Upper lobe of left lung (tissue), 6 donors: ENCODE measurements at places on chromosomes 3 and 15. TPM values are rescaled to one million over a fixed set of nuclear protein-coding genes. Genes with fewer than 3 reads are reported as not detected.

DNA sequence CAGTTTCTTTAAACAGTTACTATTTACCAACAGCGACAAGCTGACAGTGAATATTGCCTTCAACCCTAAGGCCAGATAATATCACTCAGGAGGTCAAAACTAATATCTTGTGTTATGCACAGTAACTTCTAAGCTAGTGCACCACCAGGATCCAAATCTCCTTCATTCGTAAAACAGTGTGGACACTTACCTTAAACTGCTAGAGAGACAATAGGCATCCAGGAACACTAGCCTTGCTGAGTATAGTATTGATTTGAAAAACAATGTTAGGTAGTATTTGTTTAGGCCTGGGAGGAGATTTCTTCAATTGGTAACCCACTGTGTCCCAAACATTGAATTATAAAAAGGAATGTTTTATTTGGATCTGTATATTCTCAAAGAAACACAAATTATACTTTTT lies 707.9 kb upstream of the UBE2E2 start:
- H3K4me1 ChIP-seq: no peaks in the 10 kb centered on the region
- no peak overlapping the region for H3K4me3 ChIP-seq
- DNase-seq: no peak
- no peaks in the 10 kb centered on the region for H3K27me3 ChIP-seq
- H3K36me3 ChIP-seq: no peaks in the 10 kb centered on the region

- no peaks in the 10 kb centered on the region for H3K36me3 ChIP-seq
- DNase-seq: no peak
- H3K27ac ChIP-seq: no peak overlapping the region
- no peaks in the 10 kb centered on the region for H3K27me3 ChIP-seq
- no peak overlapping the region for H3K4me3 ChIP-seq
- no peaks in the 10 kb centered on the region for H3K4me1 ChIP-seq
Observed at GRCh38 chr3:53585627-53586026, 91.2 kb downstream of the CACNA1D start.

GRCh38 chr3:4855676-4856075 lies 123.6 kb upstream of the BHLHE40 start:
- no peaks in the 10 kb centered on the region for H3K36me3 ChIP-seq
- H3K4me3 ChIP-seq: no peak overlapping the region
- no peaks in the 10 kb centered on the region for H3K27me3 ChIP-seq
- peak; percentile 33 for DNase-seq
- no peaks in the 10 kb centered on the region for H3K4me1 ChIP-seq

DNA sequence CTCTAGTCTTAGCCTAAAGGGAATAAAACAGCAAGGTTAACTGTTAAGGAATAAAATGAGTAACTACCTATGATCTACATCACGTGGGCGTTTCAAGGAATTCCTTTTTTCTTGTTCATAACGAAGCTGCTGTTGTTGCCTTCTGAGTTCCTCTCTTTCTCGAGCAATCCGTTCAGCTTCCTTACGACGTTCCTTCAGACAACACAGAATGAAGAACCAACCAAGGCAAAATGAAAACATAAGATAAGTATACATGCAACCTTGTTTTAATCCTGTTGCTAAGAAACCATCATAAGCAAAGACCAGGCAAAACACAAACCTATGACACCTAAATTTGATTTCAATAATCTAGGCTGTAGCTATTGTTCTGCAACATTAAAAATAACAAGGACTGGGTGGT lies 44.1 kb downstream of the SLTM start:
- no peak for DNase-seq
- H3K4me1 ChIP-seq: no peaks in the 10 kb centered on the region
- H3K27ac ChIP-seq: peak overlapping the region; percentile 16
- no peaks in the 10 kb centered on the region for H3K27me3 ChIP-seq
- no peak overlapping the region for H3K4me3 ChIP-seq
- peaks cover 76% of the 10 kb centered on the region for H3K36me3 ChIP-seq

- no peaks in the 10 kb centered on the region for H3K27me3 ChIP-seq
- H3K4me1 ChIP-seq: no peaks in the 10 kb centered on the region
- no peak for DNase-seq
- H3K4me3 ChIP-seq: no peak overlapping the region
- no peak overlapping the region for H3K27ac ChIP-seq
Observed at GRCh38 chr3:72579581-72580245, 268.5 kb downstream of the SHQ1 start.

DNA sequence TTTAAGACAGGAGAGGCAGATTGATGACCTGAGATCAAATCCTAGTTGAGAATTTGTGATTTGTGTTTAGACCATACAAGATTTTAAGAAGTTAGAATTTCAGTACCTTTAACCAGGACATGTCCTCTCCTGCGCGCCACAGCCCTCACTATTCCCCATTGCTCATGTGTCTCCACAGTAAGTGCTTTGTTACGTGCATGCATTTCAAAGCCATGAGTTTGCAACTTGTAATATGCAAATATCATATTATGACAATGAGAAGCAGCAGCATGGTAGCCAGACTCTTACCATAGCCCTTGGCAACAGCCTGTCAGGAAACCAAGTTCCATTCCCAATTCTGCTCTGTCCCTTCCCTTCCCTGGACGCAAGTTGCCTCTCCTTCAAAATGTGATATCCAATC lies 73.3 kb upstream of the ATP13A5 start:
- H3K4me1 ChIP-seq: no peaks in the 10 kb centered on the region
- no peak overlapping the region for H3K27ac ChIP-seq
- H3K27me3 ChIP-seq: no peaks in the 10 kb centered on the region
- no peak overlapping the region for H3K4me3 ChIP-seq

DNA sequence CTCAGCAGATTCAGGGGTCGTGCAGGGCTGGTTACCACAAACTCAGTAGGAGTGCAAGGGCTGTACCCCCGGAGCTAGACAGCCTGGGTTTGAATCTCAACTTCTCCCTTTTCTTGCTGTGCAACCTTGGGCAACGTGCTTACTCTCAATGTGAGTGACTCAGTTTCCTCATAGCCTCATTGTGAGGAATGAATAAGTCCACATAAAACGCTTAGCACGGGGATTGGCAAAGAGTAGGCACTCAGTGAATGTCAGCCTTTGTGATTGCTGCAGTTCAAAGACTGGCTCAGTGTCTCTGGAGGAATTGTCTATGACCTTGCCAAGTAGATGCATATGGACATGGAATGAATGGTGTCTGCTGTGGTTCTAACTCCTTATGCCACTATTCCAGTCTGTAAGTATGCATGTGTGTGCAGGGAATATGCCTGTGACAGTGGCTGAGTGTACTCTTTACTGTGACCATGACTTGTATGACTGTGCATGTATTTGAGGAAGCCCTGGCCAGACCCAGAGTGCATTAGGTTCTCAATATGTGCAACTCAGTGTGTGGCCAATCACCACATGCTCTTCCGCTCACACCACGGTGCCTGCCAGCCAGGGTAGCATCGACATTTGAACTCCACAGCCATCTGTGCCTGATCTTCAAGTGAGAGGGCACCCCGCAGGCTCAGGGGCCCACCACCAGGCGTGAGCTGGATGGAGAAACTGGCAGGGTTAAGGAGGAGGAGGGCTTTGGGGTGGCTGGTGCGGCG lies 900 bp upstream of the HYAL3 start:
- H3K4me1 ChIP-seq: peaks cover 54% of the 10 kb centered on the region
- H3K36me3 ChIP-seq: no peaks in the 10 kb centered on the region
- H3K4me3 ChIP-seq: peak overlapping the region; percentile 55
- H3K27ac ChIP-seq: peak overlapping the region; percentile 85

DNA sequence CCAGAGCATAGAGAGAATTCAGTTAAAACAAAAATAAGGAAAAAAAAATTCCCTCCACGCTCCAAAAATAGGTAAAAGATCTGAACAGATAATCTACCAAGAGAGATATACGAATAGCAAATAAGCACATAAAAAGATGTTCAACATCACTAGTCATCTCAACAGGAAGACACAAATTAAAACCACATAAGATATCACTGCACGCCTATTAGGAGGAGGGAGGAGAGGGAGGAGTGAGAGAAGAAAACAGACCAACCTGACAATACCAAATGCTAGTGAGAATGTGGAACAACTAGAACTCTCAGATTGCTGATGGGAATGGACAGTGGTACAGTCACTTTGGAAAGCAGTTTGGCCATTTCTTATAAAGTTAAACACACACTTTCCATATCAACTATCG lies 212.5 kb downstream of the FMN1 start:
- H3K36me3 ChIP-seq: no peaks in the 10 kb centered on the region
- DNase-seq: no peak
- no peaks in the 10 kb centered on the region for H3K27me3 ChIP-seq
- no peak overlapping the region for H3K27ac ChIP-seq
- H3K4me3 ChIP-seq: no peak overlapping the region

- DNase-seq: no peak
- no peaks in the 10 kb centered on the region for H3K4me1 ChIP-seq
- H3K27me3 ChIP-seq: no peaks in the 10 kb centered on the region
- no peak overlapping the region for H3K4me3 ChIP-seq
- no peaks in the 10 kb centered on the region for H3K36me3 ChIP-seq
Observed at GRCh38 chr3:14281053-14281452, 102.4 kb downstream of the LSM3 start.

GRCh38 chr3:82103241-82103640 lies 341.8 kb upstream of the GBE1 start:
- H3K4me1 ChIP-seq: no peaks in the 10 kb centered on the region
- DNase-seq: no peak
- no peaks in the 10 kb centered on the region for H3K36me3 ChIP-seq
- H3K27me3 ChIP-seq: no peaks in the 10 kb centered on the region
- no peak overlapping the region for H3K27ac ChIP-seq

DNA sequence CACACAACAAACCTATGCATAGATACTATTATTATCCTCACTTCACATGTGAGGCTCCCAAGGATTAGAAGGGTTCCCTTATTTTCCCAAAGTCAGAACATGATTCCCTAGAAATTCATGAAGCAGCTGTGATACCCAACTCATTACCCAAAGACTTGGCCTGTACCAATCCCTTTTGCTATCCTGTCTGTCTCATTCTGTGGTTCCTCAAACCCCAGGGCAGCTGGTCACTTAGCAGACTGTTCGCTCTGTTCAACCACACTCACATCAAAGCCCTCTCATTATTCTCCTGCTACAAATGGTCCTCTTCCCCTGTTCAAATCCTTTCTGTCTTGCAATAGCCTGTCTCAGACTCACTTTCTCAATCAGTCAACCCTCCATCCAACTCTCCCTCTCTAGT lies 154.3 kb upstream of the TRIM42 start:
- H3K27me3 ChIP-seq: no peaks in the 10 kb centered on the region

DNA sequence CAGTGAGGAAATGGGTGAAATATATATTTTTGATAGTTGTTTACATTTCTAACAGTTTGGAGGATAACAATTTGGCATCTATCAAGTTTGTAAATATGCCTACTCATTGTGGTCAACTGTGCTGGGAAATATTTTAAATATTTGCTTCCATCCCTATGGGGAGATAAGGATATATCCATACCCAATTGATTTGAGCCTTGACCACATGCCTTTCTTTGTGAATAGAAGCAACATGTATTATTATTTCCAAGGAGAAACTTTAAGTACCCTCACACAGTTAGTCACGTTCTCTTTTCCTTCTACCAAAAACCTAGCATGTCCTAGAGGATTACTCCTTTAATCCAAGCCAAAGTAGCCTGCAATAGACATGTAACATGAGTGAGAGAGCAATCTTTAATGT lies 245.4 kb upstream of the CBLB start:
- no peaks in the 10 kb centered on the region for H3K27me3 ChIP-seq
- H3K4me3 ChIP-seq: no peak overlapping the region
- no peaks in the 10 kb centered on the region for H3K4me1 ChIP-seq
- H3K36me3 ChIP-seq: no peaks in the 10 kb centered on the region

DNA sequence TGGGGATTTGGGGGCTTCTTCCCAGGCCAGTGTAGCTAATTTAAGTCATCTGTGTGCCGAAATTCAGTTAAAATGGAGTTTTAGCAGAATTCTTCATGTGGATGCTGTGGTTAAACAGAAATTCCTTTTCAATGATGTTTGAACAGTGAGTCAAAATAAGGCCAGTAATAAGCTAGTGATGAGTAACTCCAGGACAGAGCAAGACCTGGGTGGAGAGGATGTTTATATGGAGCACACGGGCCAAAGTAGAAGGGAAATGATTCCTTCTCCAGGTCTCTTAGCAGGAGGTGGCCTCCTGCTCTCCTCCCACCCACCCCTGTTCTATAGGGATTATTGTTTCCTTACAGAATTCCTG lies 31.9 kb upstream of the UACA start:
- DNase-seq: no peak
- H3K36me3 ChIP-seq: no peaks in the 10 kb centered on the region
- H3K27me3 ChIP-seq: no peaks in the 10 kb centered on the region
- H3K4me1 ChIP-seq: peaks cover 9% of the 10 kb centered on the region
- no peak overlapping the region for H3K4me3 ChIP-seq

DNA sequence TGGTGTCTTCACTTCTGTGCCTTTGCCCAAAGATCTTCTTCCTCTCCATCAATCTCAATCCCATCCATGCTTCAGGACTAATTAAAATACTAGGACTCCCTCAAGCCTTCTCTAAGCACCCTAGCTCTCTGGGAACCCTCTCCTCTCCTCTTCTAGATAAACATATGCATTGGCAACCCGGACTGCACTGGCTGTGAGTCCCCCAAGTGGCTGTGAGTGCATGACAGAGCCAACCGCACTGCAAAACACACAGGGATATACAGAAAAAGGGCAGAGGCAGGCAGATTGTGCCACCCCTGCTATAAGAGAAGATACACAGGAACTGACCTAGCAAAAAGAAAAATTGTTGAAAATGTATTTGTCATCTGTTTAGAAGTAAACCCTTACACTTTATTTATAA lies 457.1 kb downstream of the MFSD1 start:
- H3K4me3 ChIP-seq: no peak overlapping the region
- DNase-seq: no peak
- no peaks in the 10 kb centered on the region for H3K27me3 ChIP-seq
- H3K27ac ChIP-seq: no peak overlapping the region
- H3K4me1 ChIP-seq: no peaks in the 10 kb centered on the region

GRCh38 chr3:143685491-143685890 lies 162.8 kb downstream of the SLC9A9 start:
- DNase-seq: no peak
- H3K27me3 ChIP-seq: no peaks in the 10 kb centered on the region

- H3K4me1 ChIP-seq: no peaks in the 10 kb centered on the region
- H3K4me3 ChIP-seq: no peak overlapping the region
- no peaks in the 10 kb centered on the region for H3K27me3 ChIP-seq
- no peaks in the 10 kb centered on the region for H3K36me3 ChIP-seq
Observed at GRCh38 chr3:22315925-22316324, 564.9 kb upstream of the ZNF385D start.

RGMA gene
- total RNA-seq: 2.3 TPM

SLC22A14 gene
- total RNA-seq: not detected

ALDH1L1 gene
- 3.2 TPM for total RNA-seq

SLMAP gene
- 53.4 TPM for total RNA-seq

MESP1 gene
- total RNA-seq: 2.1 TPM

CNBP gene
- 194 TPM for total RNA-seq

ASTE1 gene
- 6.0 TPM for total RNA-seq

NCEH1 gene
- 40.0 TPM for total RNA-seq
